ENCODE measurements at places on chromosomes 2 and 18.

DNA sequence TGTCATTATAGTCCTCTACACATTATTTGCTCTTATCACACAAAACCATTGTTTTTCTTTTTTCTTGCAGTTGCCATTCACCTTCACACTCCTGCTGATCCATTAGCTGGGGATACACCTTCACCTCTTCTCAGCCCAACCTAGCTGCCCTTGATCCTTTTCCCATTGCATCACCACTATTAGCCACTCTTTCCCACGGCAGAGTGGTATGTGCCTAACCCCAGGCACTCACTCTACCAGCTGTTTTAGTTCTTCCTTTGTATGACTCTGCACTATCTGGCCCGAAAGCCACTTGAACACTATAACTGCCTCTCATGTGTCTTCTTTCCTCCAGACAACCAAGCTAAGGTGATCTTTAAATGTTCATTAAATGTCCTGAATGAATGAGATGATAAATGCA lies 145.4 kb upstream of the PIK3C3 start:
- DNase-seq = peak; percentile 53

DNA sequence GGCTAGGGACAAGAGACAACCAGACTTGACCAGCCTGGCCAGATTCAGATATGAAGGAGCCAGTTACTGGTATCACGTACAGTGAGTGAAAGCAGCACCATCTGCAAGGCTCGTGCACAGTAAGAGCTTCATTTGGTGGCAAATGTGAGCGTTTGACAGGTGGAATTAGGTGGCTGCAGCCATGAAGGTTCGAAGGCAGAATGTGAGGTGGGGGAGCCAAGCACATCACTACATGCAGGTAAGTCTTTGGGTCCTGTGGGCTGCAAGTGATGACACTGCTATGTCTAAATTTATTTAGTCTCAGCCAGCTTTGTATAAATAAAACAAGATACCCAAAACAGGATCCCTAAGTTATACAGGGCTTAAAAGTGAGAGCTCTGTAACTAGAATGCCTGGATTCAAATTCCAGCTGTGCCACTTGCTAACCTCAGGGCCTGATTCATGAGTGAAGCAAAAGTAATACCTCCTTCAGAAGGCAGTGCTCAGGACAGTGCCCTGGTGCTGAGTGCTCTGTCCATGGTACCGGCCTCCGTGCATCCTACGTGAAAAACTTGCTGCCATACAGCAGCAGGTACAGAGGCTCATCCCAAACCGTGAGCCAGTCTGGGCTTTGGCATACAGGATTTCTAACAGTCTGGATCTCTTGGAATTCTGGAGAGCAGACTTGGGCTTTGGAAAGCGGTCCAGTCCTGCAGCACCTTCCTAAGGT lies 18.6 kb downstream of the DDX18 start:
- peak; percentile 54 for DNase-seq

GRCh38 chr2:26903676-26904075 lies 55.7 kb downstream of the DPYSL5 start:
- no peak for DNase-seq

- no peak for DNase-seq
These were observed 298.2 kb downstream of the CNTNAP5 start for GRCh38 chr2:124323321-124323720.

DNA sequence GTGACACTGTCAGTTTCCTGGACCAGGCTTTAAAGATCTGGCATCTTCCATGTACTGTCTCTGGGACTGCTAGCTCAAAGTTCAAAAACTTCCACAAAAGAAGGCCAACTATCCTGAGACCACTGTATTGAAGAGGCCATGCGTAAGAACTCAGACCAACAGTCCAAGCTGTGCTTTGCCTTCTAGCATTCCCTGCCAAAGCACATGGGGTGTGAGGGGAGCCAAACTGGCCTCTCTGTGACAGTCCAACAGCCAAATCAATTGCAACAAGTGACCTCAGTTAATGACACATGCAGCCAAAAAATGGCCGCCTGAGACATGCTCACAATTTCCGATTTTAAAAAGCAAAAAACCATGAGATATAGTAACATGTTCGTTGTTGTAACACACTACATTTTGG lies 160.3 kb upstream of the CDH19 start:
- DNase-seq = no peak

- DNase-seq = no peak
These were observed 636.1 kb upstream of the SLC8A1 start for GRCh38 chr2:41087946-41088345.

GRCh38 chr2:160305081-160305750 lies 105.1 kb upstream of the ITGB6 start:
- DNase-seq = no peak

GRCh38 chr2:72116081-72116533 lies 31.6 kb downstream of the CYP26B1 start:
- DNase-seq = peak; percentile 76
